Cortex of kidney (tissue), 1 donor: ENCODE measurements at places on chromosomes 7 and 10.

DNA sequence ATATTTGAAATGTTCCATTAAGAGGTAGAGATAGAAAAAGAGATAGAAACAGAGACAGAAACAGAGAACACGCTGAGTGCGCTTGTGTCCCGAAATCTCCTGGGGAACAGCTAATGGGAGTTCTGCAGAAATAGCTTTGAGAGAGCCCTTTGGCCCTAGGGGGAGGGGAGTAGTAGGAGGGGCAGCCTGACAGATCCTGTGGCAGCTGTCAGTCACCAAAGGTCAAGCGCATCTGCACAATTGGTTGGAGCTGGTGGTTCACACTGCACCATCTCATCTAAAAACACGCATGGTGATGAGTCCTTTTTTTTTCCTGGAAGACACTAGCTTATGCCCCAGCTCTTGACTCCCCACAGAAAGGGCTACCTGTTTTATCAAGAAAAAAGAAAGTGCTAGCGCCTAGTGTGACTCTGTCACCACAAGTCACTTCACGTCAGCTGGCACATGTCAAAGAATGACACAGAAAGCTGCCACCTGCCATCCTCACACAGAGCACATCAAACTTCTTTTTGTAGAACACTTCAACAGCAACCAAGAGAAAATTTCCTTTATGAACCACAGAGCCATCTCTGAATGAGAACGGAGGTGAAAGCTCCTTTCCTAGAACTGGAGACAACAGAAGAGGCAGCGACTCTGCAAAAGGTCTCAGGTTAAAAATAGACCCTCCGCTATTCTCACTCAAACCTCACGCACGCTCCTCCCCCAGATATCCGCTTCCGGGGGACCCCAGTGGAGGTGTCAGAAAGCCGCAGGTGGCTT, 125.7 kb downstream of the GFRA1 start:
- DNase-seq = no peak

- DNase-seq = no peak
Measured at GRCh38 chr10:103168438-103168837, 24.6 kb downstream of the NT5C2 start.

DNA sequence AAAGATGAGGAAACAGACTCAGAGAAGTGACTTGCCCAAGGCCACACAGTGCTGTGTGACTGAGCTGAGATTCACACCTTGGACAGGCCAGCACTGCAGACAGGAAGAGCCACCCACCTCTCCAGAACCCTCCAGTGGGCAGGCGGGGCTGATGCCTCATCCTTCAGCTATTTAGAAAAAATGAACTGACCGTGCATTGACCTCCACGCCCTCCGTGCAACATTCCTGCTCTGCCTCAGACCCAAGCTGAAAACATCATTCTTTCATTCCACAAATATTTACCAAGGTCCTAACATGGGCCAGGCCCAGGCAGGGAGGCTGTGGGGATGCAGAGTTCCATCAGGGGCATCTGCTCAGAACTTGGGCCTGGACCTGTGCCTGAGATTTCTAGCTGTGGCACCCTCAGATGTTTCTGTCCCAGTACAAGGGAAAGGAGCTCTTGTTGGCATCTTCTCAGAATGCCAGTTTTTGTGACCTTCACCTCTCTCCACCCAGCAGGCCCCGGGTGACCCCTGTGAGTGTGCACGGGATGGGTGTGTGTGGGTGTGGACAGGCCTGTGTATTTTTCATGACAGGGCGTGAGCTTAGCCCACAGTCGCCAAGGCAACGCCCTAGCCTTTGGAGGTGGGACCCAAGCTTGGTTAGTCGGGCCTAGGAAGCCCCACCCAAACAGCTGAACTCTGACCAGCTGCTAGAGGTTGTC, 6.5 kb downstream of the VSIR start:
- DNase-seq = no peak

DNA sequence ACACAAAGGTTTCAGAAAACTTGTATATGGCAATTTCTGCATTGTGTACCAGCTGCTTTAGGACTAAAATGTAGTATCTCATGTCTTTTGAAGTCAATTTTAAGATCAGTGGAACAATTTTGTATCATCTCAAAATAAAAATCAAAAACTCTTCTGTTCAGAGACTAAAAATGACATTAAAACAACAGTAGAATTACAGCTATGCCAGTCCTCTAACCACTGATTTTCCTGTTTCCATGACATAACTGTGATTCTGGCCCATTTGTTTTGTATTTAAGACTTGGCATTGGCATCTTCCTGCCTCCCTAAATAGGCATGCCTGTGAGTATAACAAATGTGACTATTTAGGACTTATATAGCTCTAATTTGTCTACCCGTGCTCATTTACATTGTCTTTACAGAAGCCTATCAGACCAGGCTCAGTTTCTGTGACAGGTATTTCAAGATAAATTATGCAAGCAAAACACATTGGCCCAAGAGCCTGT, 29.1 kb upstream of the VPS41 start:
- no peak for DNase-seq

- DNase-seq = no peak
Measured at GRCh38 chr10:29694121-29694520, 59.4 kb upstream of the SVIL start.

DNA sequence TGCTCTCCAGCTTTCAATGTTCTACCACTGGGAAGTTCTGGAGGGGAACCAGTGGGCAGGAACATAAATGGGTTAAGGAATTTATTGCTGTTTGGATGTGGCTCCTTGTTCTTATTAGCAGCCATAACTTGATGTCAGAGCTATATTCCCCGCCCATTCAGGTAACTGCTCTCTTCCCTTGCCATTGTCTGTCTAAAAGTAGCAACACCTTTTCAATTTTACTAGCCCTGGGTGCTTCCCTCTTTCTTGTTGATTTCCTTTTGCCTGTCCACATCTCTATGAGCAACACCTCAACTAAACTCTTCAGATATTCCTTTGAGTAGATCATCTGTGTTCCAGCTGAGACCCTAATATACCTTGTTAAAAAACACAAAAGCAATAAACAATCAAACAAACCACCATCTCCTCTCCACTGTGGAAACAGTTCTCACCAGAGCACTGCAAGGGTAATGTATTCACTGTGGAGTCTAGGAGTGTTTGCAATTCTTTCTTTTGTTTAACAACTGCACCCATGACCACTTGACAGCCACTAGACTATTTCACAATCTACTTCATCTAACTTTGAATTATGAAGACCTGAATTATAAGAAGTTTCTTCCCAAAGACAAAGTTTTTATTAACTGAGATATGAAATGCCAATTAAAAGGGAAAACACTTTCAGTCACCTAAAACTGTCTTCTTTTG, 436.7 kb downstream of the IPMK start:
- no peak for DNase-seq

GRCh38 chr7:46945328-46945727, 636.6 kb downstream of the TNS3 start:
- DNase-seq = no peak

GRCh38 chr10:35422228-35422627, 85.9 kb downstream of the CCNY start:
- DNase-seq = no peak

- DNase-seq = no peak
Measured at GRCh38 chr7:31437250-31437865, 76.5 kb upstream of the ITPRID1 start.

DNA sequence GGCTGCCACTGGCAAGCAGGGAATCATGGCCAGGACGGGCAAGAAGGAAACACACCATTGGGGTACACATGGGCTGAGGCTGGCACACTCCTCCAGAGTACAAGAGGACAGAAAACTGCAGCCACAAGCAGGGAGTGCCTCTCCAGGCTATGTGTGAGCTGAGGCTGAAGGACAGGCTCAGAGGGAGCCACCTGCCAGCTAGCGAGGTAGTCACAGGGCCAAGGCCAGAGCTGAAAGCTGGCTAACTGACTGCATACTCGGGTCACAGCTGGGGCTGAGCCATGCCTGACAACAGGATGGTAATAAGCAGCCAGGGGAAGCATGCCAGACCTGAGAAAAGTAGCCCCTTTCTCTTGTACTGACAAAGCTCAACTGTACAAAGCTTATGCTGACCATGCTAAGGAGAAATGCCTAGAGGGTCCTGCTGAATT, 52.0 kb downstream of the KIF5B start:
- no peak for DNase-seq

- DNase-seq = no peak
Measured at GRCh38 chr7:55962014-55962413, 2.4 kb upstream of the NIPSNAP2 start.

GRCh38 chr7:74173491-74173865, 678 bp upstream of the EIF4H start:
- no peak for DNase-seq

GRCh38 chr10:69214666-69215131, 5.4 kb upstream of the HKDC1 start:
- no peak for DNase-seq

- no peak for DNase-seq
Measured at GRCh38 chr10:79176949-79177602, 108.3 kb downstream of the ZMIZ1 start.

DNA sequence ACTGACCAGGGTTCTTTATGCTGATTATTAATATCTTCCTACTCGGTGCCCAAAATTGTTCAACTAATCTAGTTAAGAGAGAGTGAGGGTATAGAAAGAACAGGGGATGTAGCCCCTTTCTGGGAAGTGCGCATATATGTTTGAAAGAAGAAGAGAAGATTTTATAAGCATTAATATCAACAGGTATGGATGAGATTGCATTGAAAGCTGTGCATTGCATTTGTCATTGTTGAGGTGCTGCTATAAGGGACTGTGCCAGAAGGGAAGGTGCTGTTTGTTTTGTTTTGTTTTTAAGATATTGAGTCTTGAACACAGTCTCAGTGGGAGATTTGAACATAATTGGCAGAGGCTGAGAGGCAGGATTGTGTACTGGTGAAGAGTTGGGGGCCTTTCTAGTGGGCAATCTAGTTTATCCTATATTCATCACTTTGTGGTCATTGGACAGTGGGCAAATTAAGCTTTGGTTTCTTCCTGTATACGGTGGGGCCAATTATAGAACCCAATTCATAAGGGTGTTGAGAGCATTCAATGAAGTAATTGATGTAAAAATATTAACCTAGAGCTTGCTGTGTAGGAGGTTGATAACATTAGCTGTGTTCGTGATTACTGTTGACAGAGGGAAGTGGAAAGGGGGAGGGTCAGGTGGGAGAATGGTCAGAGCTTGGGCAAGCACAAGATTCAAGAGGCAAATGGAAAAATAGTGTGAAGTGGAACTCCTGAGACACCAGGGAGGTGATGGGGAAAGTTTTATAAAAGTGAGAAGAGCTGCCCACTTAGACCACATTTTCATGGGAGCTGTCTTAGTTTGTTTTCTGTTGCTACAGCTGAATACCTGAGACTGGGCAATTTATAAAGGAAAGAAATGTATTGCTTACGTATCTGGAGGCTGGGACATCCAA, 19.9 kb upstream of the PCGF5 start:
- DNase-seq = no peak

GRCh38 chr10:108421266-108421665, 1256.8 kb upstream of the SORCS1 start:
- no peak for DNase-seq

GRCh38 chr10:45557275-45557905, 115.2 kb downstream of the ZFAND4 start:
- no peak for DNase-seq

- DNase-seq = no peak
Measured at GRCh38 chr7:16606704-16607103, 38.9 kb downstream of the ANKMY2 start.

DNA sequence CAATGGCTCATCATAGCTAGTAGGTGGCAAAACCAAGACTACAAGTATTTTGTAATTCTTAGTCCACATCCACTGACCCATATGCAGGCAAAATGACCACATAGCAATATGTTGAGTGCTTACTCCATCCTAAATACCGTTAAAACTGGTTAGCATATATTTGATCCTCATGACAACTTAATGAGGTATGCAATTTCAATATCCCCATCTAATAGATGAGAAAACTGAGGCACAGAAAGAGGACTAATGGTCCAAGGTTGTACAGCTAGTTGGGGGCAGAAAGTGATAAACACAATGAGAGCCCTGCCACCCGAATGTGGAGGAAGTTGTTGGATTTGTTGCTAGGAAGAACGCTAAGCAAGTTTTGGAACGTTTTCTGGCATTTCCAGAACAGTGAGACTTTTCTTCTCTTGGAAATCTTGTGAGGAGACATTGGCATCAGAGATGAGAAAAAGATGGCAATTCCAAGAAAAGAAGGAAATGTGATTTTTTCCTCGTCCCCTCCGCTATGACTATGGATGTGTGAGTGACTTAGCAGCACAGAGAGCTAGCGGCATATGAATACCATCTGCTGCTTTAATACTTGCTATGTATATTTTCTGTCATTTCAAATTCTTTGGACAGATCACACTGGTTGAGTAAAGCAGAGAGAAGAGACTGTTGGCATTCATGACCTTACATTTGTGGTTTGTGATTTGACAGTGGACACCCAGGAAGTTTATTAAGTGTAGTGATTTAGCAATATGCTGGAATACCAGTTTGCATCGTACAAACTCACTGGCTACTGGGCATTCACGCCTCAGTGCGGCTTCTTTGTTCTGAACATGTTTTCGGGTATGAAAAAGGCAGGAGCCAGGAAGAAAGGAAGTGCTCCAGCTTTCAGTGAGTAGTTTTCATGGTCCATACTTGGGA, 51.5 kb downstream of the NRCAM start:
- no peak for DNase-seq

DNA sequence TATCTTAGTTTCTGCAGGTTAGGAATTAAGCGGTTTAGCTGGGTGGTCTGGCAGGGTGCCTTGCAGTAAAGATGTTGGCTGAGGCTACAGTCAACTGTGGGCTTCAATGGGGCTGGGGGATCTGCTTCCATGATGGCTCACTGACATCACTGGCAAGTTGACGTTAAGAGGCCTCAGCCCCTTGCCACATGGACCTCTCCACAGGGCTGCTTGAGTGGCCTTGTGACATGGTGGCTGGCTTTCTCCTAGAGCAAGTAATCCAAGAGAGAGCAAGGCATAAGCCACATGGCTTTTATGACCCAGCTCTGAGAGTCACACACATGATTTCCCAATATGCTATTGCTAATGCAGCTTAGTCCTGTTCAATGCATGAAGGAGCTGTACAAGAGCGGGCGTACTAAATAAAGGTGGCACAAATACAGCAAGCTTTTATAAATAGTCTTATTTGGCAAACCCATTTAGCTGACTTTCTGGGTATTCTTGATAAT, 109.1 kb downstream of the SEPTIN7 start:
- no peak for DNase-seq

DNA sequence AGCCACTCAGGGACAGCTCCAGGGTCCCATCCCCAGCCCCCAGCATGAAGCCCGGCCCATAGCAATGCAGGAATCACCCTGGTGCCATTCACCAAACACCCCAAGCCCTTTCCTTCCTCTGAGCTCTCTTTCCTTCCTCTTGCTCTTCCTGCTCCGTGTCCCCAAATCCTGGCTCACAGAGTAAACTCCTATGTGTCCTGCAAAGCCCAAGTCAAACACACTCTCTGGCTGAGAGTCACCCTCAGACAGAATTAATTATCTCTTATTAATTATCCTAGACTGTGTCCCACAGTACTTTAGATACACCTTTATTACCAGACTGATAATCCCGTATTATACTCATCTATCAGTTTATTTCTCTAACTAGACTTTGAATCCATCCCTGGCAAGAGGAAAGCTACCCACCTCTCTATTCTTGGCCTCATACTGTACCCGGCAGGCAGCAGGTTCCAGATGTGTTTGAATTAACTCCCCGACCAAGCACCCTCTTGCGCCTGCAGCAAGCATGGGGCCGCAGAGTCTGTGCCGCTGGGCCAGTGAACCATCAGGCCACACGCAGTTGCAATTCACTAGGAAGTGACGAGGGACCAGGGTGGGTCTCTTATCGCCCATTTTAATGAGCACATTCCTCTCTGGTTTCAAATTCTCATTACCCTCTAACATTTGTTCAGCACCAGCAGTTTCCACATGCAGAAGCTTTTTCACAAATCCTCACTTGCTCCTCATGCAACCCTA, 86.7 kb downstream of the PRKAG2 start:
- DNase-seq = no peak

- no peak for DNase-seq
Measured at GRCh38 chr7:48083114-48083830, 5.8 kb upstream of the UPP1 start.
